ENCODE measurements at places on chromosomes 16 and 17.

GRCh38 chr16:78340590-78340989 lies 241.1 kb downstream of the WWOX start:
- no peak for DNase-seq

DNA sequence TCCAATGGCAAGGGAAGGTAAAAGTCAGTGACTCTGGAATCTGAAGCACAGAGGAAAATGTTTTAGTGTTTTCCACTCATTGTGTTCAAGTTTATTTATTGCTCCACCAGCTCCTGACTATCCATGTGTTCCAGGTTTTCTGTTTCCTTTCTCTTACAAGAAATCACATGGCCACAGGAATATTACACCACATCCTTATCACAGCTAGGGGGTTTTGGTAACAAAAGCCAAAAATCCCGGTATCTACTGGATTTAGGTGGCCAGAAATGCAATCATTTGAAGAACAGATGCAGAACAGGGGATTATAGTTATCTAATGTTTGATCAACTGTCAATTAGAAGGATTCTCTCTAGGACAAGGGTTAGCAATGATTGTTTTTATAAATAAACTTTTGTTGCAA lies 47.9 kb downstream of the STH start:
- DNase-seq, result no peak

- DNase-seq, result no peak
These were observed 9.9 kb upstream of the TSPOAP1 start for GRCh38 chr17:58338454-58338840.

GRCh38 chr16:53743149-53743566 lies 39.2 kb downstream of the FTO start:
- DNase-seq, result no peak

All from putamen (tissue), 1 donor.